AG09309 (cell line): ENCODE measurements at places on chromosomes 7 and 10.

GRCh38 chr10:3016016-3016415 is 51.3 kb upstream of the PFKP start:
- no peak for DNase-seq

GRCh38 chr10:70602665-70603448 is at the start of gene PRF1:
TSS of gene PRF1 (minus strand) at chr10:70602741. CDS start at chr10:70600902, 1,839 bp downstream.
- no peak for DNase-seq

GRCh38 chr7:44167920-44168319 is 21.3 kb downstream of the GCK start:
- no peak for DNase-seq

DNA sequence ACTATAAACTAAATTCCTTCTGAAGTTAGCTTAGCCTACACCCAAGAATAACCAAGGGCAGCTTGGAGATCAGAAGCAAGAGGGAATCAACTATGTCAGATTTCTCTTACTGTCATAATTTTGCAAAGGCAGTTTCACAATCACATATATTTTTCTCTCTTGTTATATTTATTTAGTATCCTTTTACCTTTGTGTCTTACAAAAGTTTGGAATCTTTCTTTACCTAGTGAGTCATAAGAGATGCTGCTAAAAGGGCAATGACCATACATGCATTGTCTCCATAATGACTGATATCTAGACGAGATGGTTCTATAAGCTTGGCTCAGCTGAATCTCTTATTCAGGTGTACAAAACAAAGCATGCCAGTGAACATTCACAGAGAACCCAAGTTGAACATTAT is 61.1 kb downstream of the PPP1R17 start:
- no peak for DNase-seq

DNA sequence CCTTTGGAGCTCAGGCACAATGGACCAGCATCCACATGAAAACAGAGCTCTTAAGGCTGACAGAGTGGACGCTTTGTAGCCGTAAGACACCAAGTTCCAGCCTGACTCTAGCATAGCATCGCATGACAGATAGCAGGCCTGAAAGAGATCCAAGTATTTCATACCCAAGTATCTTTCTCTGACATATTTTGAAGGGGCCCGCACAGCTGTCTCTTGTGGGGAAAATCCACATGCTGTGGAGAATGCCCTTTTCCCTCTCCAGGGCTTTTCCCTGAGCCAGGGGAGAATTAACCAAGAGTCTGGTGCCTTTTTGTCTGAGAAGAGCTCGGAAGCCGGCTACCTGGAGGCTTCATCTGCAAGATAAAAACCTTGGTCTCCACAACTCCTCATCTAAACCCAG is 51.0 kb downstream of the CFAP46 start:
- no peak for DNase-seq

- DNase-seq = no peak
These were observed 2.1 kb downstream of the PCOLCE start for GRCh38 chr7:100604028-100604975.

DNA sequence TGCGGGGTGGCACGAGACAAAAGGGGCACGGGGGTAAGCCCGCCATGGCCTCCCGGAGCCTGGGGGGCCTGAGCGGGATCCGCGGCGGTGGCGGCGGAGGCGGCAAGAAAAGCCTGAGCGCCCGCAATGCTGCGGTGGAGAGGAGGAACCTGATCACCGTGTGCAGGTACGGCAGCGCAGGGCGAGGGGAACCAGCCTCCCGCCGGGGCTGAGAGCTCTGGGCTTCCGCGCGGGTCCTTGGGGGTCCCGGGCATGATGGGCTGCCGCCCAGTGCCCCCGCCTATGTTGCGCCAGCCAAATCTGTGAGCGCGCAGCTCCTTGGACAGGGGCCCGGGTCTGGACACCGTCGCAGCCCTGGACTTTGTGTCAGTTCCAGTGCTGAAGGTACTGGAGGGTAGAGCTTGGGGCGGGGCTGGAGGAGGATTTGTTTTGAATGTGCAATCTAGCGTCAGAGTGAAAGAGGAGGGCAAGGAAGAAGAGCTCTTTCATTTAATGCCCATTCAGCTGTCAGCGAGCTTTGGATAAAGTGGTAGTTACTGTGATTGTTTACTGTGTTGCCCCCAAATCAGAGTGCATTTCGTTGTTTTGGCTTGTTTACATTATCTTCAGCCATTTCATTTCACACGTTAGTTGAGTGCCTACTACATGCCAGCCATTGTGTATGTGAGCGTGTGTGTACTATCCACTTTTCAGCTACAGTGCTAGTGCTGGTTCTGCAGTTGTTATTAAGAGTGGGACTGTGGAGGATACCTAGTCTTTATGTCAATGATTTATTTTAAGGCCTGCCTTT is 777 bp downstream of the RUNDC3B start:
- DNase-seq = no peak

- DNase-seq = no peak
These were observed 1.4 kb upstream of the THSD7A start for GRCh38 chr7:11833431-11833830.

DNA sequence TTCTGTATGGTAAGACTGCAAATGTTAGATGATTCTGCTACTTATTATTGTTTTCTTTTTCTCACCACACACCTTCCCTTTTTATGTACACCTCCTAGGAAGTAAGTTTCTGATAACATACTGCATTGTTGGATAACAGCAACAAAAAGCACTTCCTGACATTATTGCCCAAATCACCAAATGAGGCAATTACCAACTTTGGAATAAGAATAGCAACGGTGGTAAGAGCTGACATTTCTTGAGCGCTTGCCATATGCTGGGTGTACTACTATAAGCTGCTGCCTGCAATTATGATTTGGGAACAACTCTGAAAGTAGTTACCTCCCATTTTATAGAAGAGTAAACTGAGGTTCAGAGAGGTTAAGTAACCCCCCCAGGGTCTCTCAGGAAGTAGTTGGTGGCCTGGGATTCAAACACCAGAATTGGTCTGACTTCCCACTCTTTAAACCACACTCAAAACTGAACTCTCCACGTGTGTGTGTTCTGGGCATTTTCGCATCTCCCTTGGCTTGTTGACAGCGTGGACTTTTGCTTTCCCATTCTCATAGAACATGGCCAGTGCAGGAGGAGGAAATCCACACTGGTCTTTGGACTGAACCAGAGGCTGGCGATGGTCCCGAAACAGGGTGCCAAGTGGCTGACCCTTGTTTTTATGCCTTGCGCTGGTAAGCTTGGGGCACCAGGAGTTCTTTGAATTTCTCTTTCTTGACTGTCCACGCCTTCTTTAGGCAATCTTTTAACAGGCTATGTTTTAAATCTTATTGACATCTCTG is 71.4 kb downstream of the TCF7L2 start:
- no peak for DNase-seq

- DNase-seq = peak; percentile 23
These were observed 264.1 kb downstream of the OTUD1 start for GRCh38 chr10:23702977-23703414.

- no peak for DNase-seq
These were observed 55.7 kb downstream of the CELF2 start for GRCh38 chr10:11073410-11073809.

GRCh38 chr10:121497513-121498470 is 100.5 kb downstream of the FGFR2 start:
- no peak for DNase-seq

GRCh38 chr10:86642499-86642898 is 11.8 kb upstream of the OPN4 start:
- no peak for DNase-seq

- no peak for DNase-seq
These were observed 26.4 kb upstream of the JAKMIP3 start for GRCh38 chr10:132039371-132039770.

- DNase-seq = peak; percentile 24
These were observed 28.6 kb downstream of the RTKN2 start for GRCh38 chr10:62239994-62240393.

GRCh38 chr7:125563557-125563956 is 633.9 kb upstream of the POT1 start:
- DNase-seq = no peak

DNA sequence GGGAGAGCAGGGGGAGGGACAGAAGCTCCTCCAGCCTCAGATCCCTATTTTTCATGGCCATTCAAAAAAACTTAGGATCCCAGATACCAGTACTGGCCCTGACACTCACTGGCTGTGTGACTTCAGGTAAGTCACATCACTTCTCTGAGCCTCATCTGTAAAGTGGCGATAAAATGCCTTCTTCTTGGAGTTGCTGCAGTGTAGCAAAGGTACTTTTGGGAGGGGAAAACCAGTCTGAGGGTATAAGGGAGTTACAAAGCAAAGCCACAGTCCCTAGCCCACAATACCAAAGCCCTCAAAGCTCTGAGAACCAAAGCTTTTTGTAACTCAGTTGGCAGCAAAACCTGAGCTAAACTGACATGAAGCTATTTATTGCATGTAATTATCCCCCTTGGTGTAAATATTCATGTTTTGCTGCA is 43.4 kb upstream of the COL13A1 start:
- no peak for DNase-seq
